ENCODE measurements at places on chromosomes 2 and 18. TPM values are rescaled to one million over a fixed set of nuclear protein-coding genes. Genes with fewer than 3 reads are reported as not detected.

GRCh38 chr2:49973436-49973835 is 819.1 kb upstream of the FSHR start:
- H3K27ac ChIP-seq: no peak overlapping the region
- no peaks in the 10 kb centered on the region for H3K27me3 ChIP-seq
- no peak for DNase-seq
- H3K36me3 ChIP-seq: no peaks in the 10 kb centered on the region
- H3K4me3 ChIP-seq: peak overlapping the region; percentile 33
- H3K4me1 ChIP-seq: no peaks in the 10 kb centered on the region

DNA sequence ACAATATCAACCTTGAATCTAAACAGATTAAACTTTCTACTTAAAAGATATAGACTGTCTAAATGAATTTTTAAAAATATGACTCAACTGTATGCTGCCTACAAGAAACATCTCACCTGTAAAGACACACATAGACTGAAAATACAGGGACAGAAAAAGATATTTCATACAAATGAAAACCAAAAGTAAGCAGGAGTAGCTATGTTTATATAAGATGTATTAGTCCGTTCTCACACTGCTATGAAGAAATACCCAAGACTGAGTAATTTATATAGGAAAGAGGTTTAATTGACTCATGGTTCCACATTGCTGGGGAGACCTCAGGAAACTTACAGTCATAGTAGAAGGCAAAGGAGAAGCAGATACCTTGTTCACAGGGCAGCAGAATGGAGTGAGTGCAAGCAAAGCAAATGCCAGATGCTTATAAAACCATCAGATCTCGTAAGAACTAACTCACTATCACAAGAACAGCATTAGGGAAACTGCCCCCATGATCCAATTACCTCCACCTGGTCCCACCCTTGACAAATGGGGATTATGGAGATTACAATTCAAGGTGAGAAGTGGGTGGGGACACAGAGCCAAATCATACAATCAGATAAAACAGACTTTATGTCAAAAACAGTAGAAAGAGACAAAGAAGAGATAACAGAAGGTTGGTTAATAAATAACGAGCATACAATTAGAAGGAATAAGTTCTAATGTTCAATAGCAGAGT is 214.4 kb upstream of the SLC39A10 start:
- H3K36me3 ChIP-seq: no peaks in the 10 kb centered on the region
- DNase-seq: no peak
- H3K27me3 ChIP-seq: no peaks in the 10 kb centered on the region

GRCh38 chr2:98822301-98823164 is 91.6 kb upstream of the MGAT4A start:
- peaks cover 48% of the 10 kb centered on the region for H3K4me1 ChIP-seq
- H3K4me3 ChIP-seq: peak overlapping the region; percentile 67
- H3K27me3 ChIP-seq: peaks cover 7% of the 10 kb centered on the region

DNA sequence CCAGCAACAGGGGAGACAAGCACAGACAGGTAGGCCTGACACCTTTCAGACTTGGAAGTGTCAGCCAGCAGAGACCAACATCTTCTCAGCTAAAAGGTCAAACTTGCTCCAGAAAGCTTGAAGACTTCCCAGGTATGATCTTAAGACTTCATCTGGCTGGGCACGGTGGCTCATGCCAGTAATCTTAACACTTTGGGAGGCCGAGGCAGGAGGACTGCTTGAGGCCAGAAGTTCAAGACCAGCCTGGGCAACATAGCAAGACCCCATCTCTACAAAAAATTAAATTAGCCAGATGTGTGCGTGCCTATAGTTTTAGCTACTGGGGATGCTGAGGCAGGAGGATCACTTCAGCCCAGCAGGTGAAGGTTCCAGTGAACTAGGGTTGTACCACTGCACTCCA is 39.0 kb upstream of the SPRED2 start:
- H3K4me1 ChIP-seq: no peaks in the 10 kb centered on the region
- H3K36me3 ChIP-seq: no peaks in the 10 kb centered on the region
- H3K4me3 ChIP-seq: no peak overlapping the region
- no peak for DNase-seq

DNA sequence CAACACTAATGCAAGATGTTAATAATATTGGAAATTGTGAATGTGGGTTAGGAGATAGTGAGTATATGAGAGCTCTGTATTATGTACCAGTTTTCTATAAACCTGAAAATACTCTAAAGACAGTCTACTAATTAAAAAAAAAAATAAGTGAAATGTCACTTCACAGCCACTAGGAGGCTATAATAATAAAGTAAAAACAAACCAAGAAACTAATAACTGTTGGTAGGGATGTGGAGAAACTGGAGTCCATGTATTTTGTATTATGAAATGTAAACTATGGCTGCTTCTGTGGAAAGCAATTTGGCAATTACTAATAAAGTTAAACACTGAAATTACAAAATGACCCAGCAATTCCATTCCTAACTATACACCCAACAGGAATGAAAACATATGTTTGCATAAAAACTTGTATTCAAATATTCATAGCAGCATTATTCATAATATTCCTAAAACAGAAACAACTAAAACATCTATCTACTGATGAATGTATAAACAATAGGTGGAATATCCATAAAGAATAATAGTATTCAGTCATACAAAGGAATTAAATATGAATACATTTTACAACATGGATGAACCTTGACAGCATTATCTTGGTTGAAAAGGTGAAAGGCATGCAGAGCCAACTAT is 36.2 kb downstream of the CCDC178 start:
- no peak overlapping the region for H3K27ac ChIP-seq
- no peak for DNase-seq
- H3K27me3 ChIP-seq: no peaks in the 10 kb centered on the region
- H3K36me3 ChIP-seq: no peaks in the 10 kb centered on the region
- H3K4me1 ChIP-seq: no peaks in the 10 kb centered on the region
- no peak overlapping the region for H3K4me3 ChIP-seq

- no peak overlapping the region for H3K4me3 ChIP-seq
- no peak for DNase-seq
- no peaks in the 10 kb centered on the region for H3K27me3 ChIP-seq
Measured at GRCh38 chr2:236758406-236758805, 188.8 kb downstream of the ACKR3 start.

DNA sequence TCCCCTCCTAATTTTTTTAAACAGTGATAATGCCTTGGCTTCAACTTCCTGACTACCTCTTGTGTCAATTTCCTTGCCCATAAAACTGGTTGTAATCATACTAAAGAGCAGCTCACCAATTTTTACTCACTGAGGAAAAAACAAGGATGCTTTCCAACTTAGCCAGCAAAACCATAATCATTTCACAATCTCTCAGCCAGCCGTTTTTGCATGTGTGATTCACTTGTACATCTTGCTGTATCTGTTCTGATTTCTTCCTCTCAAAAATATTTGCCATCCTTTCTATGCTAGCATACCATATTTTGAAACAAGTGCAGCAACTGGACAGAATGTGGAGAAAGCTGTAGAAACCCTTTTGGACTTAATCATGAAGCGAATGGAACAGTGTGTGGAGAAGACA is 60.7 kb downstream of the RAB27B start:
- no peaks in the 10 kb centered on the region for H3K36me3 ChIP-seq
- H3K4me1 ChIP-seq: no peaks in the 10 kb centered on the region
- H3K4me3 ChIP-seq: no peak overlapping the region
- no peak for DNase-seq
- H3K27ac ChIP-seq: no peak overlapping the region

DNA sequence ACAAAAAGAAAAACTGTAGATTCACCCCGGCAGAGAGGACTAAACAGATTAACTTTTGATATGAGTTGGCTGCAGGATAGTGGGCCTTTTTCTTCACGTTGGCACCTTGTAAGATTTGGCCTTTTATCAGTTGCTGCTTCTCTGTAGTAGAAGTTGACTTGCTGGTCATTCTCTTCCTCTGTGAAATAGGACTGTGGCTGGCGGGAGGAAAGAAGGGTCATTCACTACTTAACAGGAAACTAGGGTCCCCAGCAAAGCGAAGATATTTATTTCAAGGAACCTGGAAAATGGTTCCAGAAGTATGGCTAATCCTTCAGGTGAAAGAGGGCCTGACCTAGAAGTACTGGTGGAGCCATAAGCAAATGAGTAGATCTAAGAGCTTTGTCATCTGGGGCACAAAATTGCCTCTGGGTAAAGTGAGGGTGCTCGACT is 383 bp upstream of the ATP5MC3 start:
- H3K4me1 ChIP-seq: peaks cover 29% of the 10 kb centered on the region
- no peak for DNase-seq
- peaks cover 32% of the 10 kb centered on the region for H3K36me3 ChIP-seq
- H3K27me3 ChIP-seq: no peaks in the 10 kb centered on the region
- H3K4me3 ChIP-seq: peak overlapping the region; percentile 98
- peak overlapping the region; percentile 95 for H3K27ac ChIP-seq

GRCh38 chr18:8586941-8587340 is 22.3 kb upstream of the RAB12 start:
- no peak overlapping the region for H3K27ac ChIP-seq
- no peaks in the 10 kb centered on the region for H3K4me1 ChIP-seq

DNA sequence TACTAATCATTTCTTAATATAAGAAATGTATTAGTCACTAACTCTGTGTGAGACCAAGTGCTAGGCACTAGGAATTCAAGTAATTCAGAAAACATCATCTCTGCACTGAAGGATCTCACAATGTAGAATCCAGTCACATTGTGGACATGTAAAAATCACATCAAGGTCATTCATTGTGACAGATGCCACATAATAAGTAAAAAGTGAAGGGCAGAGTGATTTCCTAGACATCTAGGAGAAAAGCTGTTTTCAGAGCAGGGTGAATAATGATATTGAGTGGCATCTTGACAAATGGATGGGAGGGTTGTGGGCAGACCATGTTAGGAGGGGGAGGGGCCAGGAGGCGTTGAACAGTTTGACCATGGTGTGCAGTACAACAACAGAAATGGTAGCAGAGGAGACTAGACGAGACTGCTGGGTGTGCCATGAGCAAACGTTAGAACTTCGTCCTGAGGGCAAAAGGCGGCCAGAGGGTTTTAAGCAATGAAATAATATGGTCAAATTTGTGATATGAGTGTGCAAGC is 93.8 kb downstream of the DTNA start:
- H3K4me1 ChIP-seq: peaks cover 22% of the 10 kb centered on the region
- H3K27ac ChIP-seq: no peak overlapping the region
- H3K36me3 ChIP-seq: no peaks in the 10 kb centered on the region
- no peak for DNase-seq
- H3K4me3 ChIP-seq: no peak overlapping the region

- no peak overlapping the region for H3K27ac ChIP-seq
- H3K36me3 ChIP-seq: no peaks in the 10 kb centered on the region
Measured at GRCh38 chr2:173658946-173659371, 304.3 kb downstream of the CDCA7 start.

Gene ANKRD44
- total RNA-seq: 29.3 TPM

Gene FAM117B
- 1.5 TPM for total RNA-seq

Gene ANKMY1
- total RNA-seq: 7.1 TPM

Gene GPBAR1
- 4.4 TPM for total RNA-seq

Gene UGT1A10
- not detected for total RNA-seq
